ENCODE measurements at places on chromosomes 5 and 9. TPM values are rescaled to one million over a fixed set of nuclear protein-coding genes. Genes with fewer than 3 reads are reported as not detected.
A peak's percentile ranks its signal among the peaks of the same experiment; 100 is the strongest.

- no peak for DNase-seq
Measured at GRCh38 chr9:70760228-70760627, 345.8 kb upstream of the KLF9 start.

DNA sequence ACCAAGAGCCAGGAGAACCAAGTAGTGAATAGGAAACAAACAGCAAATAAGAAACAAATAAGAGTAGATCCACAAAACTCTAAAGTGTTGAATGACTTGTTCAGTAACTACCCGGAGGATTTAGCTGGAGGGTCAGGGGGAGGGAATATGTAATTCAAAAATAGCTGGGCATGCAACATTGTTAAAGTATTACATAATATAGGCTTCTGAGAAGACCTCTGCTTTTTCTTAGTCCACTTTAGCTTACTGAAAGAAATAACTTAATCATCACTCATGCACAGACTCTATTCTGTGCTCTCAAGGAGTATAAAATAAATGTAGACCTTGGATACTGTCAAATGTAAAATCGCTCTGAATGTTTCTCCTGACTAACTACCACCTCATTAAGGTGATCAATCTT is 183.2 kb upstream of the POU5F2 start:
- DNase-seq: no peak

DNA sequence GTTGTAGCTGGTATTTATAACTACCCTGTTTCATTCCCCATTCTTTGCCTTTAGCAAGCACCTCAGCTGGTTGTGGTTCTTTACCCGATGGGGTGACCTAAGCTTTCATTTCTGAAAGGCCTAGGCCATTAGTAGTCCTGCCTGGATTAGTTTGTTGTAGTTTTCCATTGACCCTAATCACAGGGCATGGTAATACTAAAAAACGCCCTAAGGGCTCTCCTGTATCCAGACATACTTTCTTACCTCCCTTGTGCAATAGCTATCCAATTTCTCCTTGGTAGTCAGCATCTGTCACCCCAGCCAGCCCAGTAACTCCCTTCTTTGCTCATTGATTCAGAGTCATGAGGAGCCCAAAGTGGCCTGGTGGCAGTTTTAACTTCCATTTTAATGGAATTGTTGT is 24.0 kb downstream of the TMOD1 start:
- DNase-seq: no peak

- DNase-seq: no peak
Measured at GRCh38 chr9:116627433-116627832, 59.7 kb upstream of the TRIM32 start.

DNA sequence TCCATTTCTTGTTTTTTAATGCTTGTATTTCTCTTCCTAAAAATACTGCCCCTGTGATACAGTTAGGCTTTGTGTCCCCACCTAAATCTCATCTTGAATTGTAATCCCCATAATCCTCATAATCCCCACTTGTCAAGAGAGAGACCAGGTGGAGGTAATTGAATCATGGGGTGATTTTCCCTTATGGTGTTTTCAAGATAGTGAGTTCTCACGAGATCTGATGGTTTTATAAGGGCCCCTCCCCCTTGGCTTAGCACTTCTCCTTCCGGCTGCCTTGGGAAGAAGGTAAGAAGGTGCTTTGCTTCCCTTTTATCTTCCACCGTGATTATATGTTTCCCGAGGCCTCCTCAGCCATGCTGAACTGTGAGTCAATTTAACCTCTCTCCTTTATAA is 227.4 kb downstream of the MAN2A1 start:
- no peak for DNase-seq

GRCh38 chr9:111035543-111036428 is 2.5 kb downstream of the LPAR1 start:
- no peak for DNase-seq

DNA sequence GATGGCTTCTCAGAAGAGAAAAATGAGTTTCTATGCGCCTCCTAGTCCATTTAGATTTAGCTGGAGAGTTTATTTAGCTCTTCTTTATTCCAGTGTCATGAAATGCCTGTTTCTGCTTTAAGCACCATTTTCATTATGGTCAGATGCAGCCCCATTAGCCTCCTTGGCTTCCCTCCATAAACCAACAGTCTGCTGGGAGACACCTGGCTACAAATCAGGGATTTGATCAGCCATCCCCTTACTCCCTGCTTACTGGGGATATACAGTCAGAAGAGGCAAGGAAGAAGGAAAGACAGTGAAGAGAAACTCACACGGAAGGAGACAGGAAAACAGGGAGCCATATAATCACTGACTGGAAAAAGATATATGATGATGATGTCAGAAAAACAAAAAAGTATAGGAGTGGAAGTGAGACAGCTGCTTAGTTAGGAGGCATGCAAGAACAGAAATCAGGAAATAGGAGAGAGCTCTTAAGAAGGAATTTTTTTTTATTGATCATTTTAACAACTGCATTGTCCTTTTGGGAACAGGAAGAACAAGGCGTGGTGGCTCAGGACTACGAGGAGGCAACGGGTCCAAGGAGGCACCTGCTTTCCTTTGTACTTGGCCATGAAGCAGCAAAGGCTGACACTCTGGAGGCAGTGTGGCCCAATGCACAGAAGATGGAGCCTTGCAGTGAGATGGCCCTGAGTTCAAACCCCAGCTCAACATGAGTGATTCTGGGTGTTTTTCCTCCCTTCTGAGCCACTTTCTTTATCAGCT is 56.1 kb downstream of the MED27 start:
- no peak for DNase-seq

- no peak for DNase-seq
Measured at GRCh38 chr9:26012797-26013196, 334.6 kb upstream of the TUSC1 start.

GRCh38 chr5:83426855-83427254 is 44.7 kb upstream of the VCAN start:
- no peak for DNase-seq

GRCh38 chr5:178462076-178462475 is 128.1 kb downstream of the COL23A1 start:
- DNase-seq: no peak

DNA sequence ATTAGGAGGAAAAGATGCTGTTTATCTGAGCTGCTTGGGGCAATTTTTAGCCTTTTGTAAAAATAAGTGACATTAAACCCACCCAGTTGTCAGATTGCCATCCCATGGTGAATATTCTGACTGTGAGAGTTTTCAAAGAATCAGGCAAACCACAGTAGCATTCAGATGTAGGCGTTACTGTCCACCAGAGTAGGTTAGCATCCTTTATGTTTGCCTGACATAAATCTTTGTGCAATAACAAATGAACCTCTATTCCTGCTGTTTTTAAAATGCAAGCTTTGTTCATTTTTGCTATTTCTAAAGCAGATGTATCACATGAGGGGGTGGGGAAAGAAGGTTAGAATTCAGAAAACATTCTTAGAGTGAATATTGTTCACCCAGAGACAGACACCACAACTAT is 427.8 kb downstream of the CDH9 start:
- no peak for DNase-seq

DNA sequence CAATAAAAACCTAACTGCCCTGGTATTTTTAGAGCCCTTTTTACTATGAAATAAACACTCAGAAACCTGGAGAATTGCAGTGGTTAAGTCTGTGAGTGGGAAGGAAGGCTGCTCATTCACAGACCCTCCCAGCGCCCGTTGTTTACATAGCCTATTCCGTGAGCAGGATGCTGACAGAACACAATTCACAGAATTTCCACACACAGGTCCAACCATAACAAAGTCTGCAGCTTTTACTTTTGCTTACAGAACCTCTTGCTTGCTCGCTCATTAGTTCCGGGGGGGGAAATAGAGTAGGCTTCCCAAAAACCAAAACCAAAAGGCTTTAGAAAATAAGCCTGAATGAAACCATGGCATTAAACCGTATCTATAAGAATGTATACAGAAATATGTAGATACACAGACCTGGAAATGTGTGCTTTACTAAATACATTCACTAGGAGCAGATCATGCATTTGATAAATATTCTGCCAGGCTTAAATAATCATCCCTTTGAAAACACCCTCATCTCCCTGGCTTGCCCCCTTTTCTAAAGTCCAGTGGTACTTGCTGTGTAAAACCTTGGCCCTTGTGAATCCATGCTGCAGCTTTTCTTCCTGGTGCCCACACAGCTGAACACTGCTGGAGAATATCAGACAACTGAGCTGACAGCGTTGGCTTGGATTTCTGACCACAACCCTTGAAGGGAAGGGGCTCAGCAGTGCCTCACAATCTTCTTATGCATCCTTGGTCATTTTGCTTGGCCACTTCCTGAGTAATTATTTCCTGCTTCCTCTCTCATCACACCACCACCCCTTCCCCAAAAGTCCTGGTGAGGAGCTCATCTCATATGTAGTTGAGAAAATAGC is 128.0 kb downstream of the FANCC start:
- no peak for DNase-seq

- DNase-seq: no peak
Measured at GRCh38 chr9:14547245-14548060, 145.8 kb downstream of the ZDHHC21 start.

DNA sequence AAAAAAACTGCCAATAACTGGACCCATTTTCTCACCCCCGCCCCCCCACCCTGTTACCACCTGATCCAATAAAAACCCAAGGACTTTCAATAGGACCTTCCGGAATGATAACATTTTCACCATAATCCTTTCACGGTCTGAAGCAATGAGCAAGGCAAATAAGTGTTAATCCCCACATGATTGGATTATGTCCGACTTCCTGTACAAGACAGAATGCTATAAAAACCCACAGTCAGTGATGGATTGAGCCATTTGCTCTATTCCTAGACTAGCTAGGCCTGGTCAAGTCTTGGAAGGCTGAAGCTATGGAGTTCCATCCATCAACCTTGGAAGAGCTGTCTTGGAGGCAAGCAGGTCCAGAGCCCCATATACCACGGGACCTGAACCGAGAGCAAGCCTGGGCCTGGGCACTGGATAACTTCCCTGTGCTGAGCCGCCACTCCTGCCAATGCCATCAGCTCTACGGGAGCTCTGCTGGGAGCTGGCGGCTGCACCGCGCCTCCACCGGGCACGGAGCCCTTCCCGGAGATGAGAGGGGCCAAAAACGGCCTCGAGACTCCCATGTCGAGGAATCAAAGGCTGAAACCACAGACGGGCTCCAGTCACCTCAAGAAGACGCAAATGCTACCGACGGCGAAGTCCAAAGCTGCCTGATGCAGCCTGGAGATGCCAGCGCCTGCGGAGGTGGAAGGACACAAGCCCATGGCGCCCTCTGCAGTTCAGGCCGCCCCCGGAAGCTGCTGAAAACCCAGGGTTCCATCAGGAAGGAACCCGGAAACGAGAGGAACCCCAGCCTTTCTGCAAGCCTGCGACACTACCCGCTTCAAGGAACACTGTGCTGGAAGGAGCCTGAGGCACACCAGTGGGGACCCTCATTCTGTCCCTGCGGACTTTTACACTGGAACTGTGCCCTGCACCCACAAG is 69.2 kb downstream of the ANXA2R start:
- no peak for DNase-seq

DNA sequence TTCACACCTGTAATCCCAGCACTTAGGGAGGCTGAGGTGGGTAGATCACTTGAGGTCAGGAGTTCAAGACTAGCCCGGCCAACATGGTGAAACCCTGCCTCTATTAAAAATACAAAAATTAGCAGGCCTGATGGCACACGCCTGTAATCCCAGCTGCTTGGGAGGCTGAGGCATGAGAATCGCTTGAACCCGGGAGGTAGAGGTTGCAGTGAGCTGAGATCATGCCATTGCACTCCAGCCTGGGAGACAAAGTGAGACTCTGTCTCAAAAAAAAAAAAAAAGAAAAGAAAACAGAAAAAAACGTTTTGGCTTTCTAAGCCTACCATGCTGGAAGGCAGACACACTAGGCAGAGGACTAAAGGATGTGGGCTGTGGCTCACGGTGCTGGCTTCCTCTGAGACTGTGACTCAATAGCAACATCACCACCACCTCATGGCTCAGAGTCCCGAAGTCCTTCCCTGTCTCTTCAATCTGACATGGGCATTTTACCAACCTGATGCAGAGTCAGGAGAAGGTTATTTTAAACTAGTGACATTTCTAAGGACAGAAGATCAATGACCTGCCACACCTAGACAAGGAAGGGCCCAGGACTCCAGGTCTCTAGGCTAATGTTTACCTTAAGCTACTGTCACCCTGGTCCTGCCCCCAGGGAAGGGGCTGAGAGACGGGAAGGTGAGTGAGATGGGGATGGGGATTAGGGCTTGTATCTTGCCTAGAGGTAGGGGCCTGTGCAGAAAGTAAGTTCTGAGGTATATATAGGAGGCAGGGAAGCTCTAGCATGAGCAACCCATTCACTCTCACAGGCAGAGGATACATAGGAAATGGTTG is 3.7 kb downstream of the ECSCR start:
- DNase-seq: peak; percentile 65

DNA sequence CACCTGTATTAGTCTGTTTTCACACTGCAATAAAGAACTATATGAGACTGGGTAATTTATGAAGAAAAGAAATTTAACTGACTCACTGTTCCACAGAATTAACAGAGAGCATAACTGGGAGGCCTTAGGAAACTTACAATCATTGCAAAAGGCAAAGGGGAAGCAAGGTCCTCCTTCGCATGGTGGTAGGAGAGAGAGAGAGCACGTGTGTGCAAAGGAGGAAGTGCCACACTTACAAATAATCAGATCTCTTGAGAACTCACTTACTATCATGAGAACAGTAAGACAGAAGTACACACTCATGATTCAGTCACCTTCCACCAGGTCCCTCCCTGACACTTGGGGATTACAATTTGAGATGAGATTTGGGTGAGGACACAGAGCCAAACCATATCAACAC is 258.7 kb downstream of the TRIM32 start:
- no peak for DNase-seq

DNA sequence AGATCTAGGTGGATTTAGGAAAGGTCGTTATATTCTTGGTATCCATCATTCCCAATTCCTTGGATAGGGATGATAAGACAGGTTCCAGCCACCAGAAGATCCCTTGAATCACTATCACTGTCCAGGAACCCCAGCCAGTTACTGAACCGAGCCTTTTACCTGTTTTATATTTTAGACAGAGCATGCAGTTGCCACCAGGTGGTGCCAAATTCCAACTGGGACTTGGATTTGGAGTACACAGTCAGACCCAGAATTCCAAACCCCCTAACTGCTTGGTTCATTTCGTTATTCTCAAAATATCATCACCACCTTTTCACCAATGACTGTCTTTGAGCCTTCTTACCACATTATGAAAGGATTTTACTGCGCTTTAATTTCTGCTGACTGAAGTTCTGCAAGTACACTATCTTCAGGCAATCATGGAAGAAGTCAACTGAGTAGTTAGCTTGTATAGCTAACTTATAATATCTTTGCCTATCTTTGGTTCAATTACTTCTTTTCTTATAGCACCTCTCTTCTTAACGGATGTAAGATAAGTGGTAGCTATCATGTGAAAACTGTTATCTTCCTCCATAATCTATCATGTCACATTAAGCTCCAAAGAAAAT is 191.8 kb downstream of the PRR16 start:
- no peak for DNase-seq

GRCh38 chr5:31027721-31028120 is 165.8 kb upstream of the CDH6 start:
- DNase-seq: no peak

- no peak for DNase-seq
Measured at GRCh38 chr9:135183528-135184180, 96.2 kb downstream of the OLFM1 start.

HAVCR1 gene
- 5.4 TPM for total RNA-seq

PRELID2 gene
- 0.55 TPM for total RNA-seq

GRIA1 gene
- total RNA-seq: not detected

C9 gene
- total RNA-seq: not detected

HMMR gene
- 0.88 TPM for total RNA-seq

FAM81B gene
- total RNA-seq: not detected

FAM153A gene
- 99.0 TPM for total RNA-seq
